ENCODE measurements at places on chromosomes 16 and 17. TPM values are rescaled to one million over a fixed set of nuclear protein-coding genes. Genes with fewer than 3 reads are reported as not detected.
A peak's percentile ranks its signal among the peaks of the same experiment; 100 is the strongest.

ADAMTS18 gene
- total RNA-seq: not detected

CENPX gene
- total RNA-seq: 32.3 TPM

SKAP1 gene
- 4.8 TPM for total RNA-seq

- DNase-seq: no peak
These were observed 2276.2 kb downstream of the TP53TG3F start for GRCh38 chr16:35735403-35736251.

GHDC gene
- total RNA-seq: 52.5 TPM

DVL2 gene
- 78.6 TPM for total RNA-seq

DNA sequence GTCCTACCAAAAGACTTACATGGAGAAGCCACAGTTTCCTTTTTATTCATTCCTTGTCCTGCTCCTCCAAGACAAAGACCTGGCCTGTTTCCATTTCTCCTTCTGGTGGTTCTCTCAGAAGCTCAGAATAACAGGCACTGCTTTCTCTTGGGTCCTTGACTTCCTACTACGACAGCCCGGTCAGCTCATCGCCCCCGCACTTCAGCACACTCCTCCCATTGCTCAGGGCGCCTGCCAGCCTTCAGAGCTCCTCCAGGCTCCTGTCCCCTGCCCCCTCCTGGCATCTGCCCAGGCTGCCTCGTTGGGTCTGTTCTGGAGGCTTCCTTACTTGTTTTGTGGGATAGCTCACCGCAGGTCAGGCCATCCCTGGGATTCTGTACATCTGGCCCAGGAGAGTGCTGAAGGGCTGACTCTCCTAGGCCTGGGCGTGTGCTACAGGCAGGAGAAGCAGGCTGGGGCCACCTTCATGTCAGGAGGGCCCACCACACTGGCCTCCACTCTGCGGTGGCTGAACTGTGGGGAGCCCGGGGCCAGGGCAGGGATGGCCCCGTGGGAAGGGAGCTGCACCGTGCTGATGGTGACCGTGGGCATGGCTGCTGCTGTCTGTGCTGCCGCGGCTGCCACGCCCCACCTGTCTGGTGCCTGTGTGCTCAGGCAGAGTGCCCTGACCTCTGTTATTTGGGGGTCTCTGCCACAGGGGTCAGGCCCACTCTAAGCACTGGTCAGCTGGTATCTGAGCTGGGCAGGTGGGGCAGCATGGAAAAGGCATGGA is 17.7 kb downstream of the TCF25 start:
- no peak for DNase-seq

DNA sequence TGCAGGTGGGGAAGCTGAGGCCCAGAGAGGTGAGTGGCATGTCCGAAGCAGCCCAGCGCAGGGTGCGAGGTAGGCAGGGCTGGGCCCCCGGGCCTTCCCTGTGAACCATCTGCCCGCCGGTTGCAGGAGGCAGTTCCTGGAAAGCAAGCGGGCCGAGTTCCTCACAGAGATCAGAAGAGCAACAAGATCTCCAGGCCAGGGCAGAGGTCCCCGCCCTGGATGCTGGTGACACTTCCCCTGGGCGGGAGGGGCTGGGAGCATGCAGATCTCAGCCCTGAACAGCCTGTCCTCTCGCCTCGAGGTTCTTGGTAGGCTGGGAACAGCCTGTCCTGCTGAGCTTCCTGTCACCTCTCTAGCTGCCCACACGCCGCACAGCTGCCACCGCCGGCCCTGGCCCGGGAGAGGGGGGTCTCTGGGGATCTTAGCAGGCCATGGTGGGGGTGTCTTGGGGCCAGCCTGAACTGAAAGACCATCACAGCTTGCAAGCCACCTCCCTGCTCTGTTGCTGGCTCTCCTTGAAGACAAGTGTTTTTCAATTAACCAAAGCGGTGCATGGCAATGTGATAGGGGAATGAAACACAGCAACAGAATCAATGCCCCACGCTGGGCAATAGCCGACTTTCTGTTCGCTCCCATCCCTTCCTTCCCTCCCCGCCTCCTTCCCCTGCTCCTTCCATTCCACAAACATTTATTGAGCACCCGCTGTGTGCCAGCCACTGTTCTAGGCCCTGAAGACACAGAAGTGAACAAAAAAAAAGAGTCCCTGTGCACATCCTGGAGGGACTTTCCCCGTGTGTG is 31.7 kb downstream of the SOCS1 start:
- peak; percentile 36 for DNase-seq

- DNase-seq: peak; percentile 13
These were observed 123.8 kb downstream of the GOSR1 start for GRCh38 chr17:30600830-30601494.

Data from hematopoietic multipotent progenitor cell (in vitro differentiated cells).